ENCODE measurements at places on chromosomes 7 and 10.

GRCh38 chr7:127809261-127809702 is 157.3 kb downstream of the SND1 start:
- no peak for DNase-seq

DNA sequence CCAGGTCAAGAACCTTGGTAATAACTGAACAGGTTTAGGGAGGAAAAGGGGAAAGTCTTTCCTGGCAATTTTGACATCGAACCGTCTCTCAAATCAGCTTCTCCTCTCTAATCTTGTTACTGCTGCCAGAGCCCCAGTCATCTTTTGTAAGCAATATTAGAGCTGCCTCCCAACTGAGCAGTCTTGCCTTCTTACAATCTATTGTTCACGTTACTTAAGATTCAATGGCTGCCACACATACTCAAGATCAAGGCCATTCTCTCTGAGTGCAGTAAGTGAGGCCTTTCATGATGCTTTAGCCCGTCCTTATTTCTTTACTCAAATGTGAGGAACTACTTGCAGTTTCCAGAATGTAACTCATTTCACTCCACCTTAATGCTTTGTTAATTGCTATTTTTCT is 12.4 kb downstream of the NET1 start:
- no peak for DNase-seq

- no peak for DNase-seq
Measured at GRCh38 chr10:110681023-110681681, 37.0 kb downstream of the RBM20 start.

DNA sequence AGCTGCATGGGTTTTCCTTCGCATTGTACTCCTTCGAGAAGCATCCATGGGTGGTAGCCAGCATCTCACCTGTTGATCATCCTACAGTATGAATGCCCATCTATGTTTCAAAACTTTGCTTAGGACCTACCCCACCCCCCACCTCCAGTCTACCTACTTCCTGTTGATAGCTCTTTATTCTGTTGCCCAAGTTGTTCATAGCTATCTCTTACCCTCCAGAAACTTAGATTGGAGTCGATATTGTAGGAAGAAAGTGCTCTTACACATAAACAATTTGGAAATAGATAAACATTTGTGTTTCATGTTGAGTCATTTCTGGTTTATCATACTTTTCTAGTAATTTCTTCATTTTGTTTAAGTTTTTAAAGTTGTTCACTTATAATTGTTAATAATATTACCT is 90.1 kb downstream of the FAS start:
- DNase-seq: no peak

- DNase-seq: no peak
Measured at GRCh38 chr10:17396004-17396403, 58.4 kb downstream of the ST8SIA6 start.

DNA sequence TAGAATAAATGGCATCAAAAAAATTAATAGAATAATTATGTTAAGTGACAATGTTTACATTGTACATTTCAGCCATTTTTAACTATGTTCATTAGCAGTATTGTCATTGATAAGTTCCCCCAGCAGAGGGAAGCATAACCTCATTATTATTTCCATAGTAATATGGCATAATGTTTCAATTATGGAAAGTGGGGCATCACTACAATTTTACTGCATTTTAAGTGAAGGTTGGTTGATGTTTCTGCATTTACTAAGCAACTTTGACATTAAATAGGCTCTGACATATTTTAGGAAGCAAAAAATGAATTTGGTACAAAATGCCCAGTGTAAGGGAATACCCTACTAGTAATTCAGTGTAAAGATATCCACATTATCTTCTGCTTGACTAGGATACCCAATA is 218.3 kb downstream of the SEMA3A start:
- no peak for DNase-seq

- DNase-seq: peak; percentile 34
Measured at GRCh38 chr7:83271212-83272099, 108.8 kb upstream of the PCLO start.

GRCh38 chr10:126496771-126497545 is 108.7 kb upstream of the ADAM12 start:
- no peak for DNase-seq

All from SW 1271 (cell line).